ENCODE measurements at places on chromosomes 16 and 17.
A peak's percentile ranks its signal among the peaks of the same experiment; 100 is the strongest.

- no peak for DNase-seq
Observed at GRCh38 chr16:50613964-50614474, 65.8 kb downstream of the NKD1 start.

GRCh38 chr17:4980644-4981216 is 6.7 kb downstream of the CAMTA2 start:
- DNase-seq: peak; percentile 72

DNA sequence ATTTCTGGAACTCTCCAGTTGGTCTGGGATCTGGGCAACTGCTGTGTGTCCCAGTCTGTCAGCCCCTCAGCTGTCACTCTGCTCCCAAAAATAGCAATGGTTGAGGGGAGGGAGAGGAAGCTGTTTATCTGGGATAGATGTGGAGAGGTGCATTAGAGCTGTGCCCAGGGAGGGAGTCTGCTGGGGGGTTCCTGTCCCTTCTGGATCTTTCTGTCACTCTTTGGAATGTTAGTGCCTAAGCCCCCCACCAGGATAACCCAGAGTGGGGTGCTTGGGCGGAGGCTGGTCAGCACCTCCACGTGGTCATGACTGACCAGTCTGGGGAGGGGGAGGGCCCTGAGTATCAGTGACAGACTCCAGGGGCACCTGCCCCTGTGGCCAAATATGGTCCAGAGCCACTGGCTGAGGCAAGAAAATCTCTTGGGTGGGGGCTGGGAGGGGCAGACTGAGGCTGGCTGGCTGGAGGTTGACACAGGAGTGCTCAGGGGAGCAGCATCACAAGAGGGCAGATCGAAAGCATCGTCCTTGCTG is at the start of gene UNC45B:
Gene UNC45B, plus strand, starts transcription at position 443 of the 531 bp plus-strand sequence. CDS start 447 bp downstream, outside the sequence.
- no peak for DNase-seq

DNA sequence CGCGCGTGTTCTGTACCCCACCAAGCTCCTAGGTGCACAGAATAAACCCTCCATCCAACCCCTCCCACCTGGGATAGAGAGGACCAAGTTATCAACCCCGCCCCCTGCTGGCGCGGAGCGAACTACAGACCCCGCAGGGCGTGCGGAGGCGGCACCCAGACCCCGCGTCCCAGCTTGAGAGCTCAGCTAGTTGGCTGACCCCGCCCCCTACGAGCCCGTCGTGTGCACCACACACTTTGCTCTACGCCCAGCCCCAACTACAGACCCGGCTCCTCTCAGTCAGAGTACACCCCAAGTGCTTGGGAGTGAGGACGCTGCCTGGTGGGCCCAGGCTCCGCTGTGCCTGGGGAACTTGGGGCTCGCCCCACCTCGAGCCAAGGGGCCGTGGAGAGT is 1.5 kb downstream of the GRIN2A start:
- DNase-seq: peak; percentile 90

- DNase-seq: no peak
Observed at GRCh38 chr17:27352448-27353032, 58.6 kb downstream of the WSB1 start.

DNA sequence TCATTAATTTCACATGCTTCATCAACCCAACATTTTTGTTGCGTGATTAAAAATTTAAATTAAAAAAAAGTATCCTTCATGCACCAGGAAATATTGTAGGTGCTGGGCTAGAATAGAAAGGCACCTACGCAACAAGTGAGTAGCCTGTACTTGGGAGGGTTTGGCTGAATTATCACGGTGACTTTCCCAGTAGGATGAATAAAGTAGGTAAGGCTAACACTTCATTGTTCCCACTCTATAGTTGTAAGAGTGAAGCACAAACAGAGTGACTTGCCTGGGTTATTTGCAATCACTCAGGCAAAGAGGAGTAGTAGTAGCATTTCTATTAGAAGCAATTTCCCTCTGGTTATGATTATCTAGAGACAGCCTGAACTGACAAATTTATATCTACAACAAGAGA is 62.5 kb downstream of the DNAH3 start:
- DNase-seq: no peak

DNA sequence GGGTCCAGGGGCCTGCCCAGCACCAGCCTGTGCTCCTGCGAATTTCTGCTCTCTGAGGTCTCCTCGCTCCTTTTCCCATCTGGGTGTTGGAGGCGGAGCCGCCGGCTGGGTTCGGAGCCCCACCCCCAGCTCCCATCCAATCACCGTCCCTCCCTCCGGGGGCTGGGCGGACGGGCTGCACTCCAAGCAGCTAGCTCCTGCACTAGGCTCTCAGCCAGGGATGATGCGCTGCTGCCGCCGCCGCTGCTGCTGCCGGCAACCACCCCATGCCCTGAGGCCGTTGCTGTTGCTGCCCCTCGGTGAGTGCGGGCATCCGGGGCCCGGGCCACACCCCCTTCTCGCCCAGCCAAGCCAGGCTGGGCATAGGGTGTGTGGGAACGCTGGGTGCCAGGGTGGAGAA is at the start of gene NRN1L:
Gene NRN1L, plus strand, starts transcription at position 202 of the 400 bp plus-strand sequence. Its CDS starts 19 bp downstream, at position 221.
- DNase-seq: peak; percentile 96

- DNase-seq: no peak
Observed at GRCh38 chr16:24396350-24397271, 140.5 kb downstream of the CACNG3 start.

DNA sequence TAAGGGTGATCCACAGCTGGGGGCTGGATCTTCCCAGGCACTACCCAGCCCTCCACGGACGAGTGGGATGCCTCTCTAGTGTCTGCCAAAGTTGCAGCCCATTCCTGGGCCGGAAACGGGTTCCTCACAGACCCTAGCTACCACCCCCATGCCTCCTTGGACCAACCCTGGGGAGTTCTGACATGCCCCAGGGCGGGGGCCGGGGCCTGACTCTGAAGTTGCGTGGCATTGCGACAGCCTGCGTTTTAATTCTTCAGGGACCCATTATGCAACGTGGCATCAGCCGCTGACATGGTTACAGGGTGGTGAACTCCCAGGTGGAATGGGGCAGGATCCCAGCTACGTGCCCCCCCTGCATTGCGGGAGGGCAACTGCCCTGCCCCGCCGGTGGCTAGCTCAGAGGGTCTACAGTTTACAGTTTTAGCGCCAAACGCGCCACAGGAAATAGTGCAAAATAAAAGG is 2.7 kb downstream of the CBX4 start:
- no peak for DNase-seq

- no peak for DNase-seq
Observed at GRCh38 chr16:50153596-50154419, 702 bp downstream of the TENT4B start.

DNA sequence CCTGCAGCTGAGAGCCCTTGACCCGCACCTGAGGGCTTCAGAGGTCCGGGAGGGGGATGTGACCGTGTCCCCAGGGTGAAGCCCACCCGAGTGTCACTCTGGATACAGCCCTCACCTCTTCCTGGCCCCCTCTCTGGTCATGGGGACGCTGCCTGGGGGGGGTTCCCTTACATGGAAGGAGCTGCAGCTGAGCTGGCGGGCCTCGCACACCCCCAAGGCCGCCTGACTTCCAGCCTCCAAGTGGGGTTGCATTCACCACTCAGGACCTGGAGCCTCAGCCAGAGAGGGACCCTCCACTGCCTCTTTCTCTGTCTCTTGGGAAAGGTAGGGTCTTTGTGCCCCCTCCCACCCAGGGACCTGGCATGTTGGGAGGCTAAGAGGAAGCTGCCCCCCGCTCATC is 284.6 kb downstream of the SEC14L1 start:
- DNase-seq: no peak

DNA sequence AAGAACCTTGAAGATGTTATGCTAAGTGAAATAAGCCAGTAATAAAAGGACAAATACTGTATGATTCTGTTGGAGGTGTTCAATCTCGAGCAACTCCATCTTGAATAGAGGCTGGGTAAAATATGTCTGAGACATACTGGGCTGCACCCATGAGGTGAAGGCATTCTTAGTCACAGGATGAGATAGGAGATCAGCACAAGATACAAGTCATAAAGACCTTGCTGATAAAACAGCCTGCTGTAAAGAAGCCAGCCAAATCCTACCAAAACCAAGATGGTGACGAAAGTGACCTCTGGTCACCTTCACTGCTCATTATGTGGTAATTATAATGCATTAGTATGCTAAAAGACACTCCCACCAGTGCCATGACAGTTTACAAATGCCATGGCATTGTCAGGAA is 98.1 kb downstream of the RGS9 start:
- no peak for DNase-seq

DNA sequence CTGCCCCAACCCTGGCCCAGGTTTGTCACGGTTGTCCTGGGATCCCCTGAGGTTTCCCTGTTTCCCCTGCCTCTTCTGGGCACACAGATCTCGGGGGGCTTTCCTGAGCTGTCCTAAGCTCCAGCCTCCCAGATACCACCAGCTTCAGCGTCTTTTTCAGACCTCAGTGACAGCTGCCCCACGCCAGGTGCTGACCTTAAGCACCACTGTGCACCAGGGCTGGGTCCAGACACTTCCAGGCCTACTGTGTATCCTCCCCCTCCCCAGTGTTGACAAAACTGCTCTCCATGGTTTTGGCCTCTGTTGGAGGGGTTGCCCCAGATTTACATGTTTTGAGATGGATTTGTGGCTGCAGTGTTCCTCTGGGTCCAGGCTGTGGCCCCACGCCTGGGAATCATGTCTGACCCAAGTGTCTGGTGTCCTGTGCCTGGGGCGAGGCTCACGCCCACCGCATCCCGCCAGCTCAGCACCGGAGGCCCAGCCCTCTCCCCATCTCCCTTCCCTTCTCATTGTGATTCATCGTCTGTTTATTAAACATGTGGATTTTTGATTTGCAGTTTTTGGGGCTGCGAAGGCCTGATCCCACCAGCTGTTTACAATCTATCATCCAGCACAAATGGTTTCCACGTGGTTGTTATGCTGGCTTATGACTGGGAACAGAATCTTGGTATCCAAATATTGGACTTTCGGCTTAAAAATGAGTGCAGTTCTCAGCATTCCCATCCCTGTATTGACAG is 82.1 kb downstream of the METRNL start:
- no peak for DNase-seq

GRCh38 chr17:38329808-38330730 is 13.7 kb downstream of the GPR179 start:
- DNase-seq: peak; percentile 35

DNA sequence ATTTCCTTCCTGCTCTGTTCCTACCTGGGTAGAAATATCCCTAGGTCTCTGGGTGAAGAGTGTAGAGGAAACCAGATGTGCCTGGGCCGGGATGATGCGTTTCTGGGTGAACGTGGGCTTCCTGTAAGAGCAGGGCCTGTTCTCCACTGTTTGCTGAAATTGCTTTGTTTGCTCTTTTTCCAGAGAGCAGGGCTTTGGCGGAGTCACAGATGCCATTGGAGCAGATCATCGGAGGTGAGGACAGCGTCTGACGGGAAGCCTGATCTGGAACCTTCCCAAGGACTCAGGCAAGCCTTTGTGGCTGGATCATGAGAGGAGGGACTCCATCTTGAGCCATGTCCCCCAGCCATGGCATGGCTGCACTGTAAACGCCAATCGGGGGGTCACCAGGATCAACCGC is 15.4 kb downstream of the DHODH start:
- DNase-seq: no peak

DNA sequence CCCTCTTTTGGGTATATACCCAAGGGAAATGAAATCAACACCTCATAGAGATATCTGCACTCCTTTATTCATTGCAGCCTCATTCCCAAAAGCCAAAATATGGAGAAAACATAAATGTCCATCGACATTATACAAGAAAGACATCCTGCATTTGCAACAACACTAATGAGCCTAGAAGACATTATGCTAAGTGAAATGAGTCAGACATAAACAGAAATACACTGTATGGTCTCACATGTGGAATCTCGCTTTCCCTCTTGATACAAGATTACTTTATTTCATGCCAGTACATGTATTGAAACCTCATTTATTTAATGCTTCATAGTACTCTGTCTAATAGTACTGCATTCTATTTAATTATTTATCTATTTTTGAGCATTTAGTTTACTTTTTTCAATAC is 157.2 kb downstream of the ZNF18 start:
- no peak for DNase-seq

DNA sequence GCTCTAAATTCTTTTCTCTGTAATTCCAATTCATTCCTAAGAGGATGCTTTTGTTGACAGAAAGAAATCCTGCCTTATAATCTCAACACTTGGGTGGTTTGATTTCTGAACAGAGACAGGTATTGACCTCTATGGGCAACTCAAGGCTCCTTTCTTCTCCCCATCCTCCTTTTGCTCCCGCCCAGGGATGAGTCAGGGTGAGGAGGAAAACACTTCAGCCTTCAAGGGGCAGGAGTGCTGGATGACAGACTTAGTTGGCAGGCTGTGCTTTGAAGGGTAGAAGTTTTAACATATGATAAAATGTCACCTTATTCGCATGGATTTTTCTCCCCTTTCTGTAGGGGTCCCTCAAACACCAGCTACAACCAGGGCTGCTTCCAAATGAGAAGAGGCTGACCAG is 16.7 kb upstream of the TOM1L1 start:
- no peak for DNase-seq

- DNase-seq: no peak
Observed at GRCh38 chr16:51500306-51500705, 349.2 kb upstream of the SALL1 start.

GRCh38 chr16:760545-761343 is at the start of gene MSLN:
Gene MSLN (plus strand): TSS chr16:760734. CDS start chr16:762681, 1,947 bp downstream.
- DNase-seq: no peak

GRCh38 chr16:84838383-84838948 is 18.7 kb downstream of the CRISPLD2 start:
- no peak for DNase-seq

- no peak for DNase-seq
Observed at GRCh38 chr16:73046202-73046848, 1.6 kb downstream of the ZFHX3 start.

GRCh38 chr17:81406117-81406953 is 11.1 kb downstream of the BAHCC1 start:
- no peak for DNase-seq

DNA sequence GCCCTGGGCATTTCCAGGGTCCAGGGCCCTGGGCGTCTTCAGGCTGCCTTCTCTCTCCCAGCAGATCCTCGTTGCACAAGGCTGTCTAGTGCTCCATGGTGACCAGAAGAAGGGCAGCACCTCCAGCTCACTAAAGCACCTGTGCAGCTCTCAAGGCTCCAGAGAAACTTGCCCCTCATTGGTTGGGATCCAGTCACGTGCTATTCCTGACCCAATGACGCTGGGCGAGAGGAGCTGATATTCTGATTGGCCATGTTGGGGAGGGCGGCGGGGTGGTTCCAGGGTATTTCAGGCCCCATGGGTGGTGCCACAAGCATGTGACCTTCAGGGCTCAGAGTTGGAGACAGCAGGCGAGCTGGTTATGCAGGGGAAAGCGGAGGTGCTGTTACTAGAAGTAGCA is 309.1 kb downstream of the TOX3 start:
- no peak for DNase-seq

DNA sequence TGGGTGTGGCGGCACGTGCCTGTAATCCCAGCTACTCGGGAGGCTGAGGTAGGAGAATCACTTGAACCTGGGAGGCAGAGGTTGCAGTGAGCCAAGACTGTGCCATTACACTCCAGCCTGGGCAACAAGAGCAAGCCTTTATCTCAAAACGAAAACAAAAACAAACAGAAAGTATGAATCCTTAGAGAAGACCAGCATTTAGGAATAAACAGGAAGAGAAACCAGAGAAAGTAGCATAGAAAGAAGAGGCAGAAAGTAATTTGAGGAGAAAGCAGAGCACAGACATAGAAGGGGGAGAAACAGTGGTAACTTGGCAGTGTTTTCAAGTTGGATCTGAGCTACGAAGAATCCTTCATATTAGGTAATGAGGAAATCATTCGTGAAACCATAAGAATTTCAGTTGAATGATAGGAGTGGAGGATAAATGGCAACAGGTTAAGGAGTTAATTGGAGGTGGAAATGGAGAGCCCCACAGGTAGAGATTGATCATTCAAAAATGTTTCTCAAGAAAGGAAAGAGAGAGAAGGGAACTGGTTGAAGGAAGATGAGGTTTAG is 9.7 kb upstream of the CCL2 start:
- no peak for DNase-seq

Measured in H9 (cell line).